ENCODE measurements at places on chromosomes 12 and 14.

DNA sequence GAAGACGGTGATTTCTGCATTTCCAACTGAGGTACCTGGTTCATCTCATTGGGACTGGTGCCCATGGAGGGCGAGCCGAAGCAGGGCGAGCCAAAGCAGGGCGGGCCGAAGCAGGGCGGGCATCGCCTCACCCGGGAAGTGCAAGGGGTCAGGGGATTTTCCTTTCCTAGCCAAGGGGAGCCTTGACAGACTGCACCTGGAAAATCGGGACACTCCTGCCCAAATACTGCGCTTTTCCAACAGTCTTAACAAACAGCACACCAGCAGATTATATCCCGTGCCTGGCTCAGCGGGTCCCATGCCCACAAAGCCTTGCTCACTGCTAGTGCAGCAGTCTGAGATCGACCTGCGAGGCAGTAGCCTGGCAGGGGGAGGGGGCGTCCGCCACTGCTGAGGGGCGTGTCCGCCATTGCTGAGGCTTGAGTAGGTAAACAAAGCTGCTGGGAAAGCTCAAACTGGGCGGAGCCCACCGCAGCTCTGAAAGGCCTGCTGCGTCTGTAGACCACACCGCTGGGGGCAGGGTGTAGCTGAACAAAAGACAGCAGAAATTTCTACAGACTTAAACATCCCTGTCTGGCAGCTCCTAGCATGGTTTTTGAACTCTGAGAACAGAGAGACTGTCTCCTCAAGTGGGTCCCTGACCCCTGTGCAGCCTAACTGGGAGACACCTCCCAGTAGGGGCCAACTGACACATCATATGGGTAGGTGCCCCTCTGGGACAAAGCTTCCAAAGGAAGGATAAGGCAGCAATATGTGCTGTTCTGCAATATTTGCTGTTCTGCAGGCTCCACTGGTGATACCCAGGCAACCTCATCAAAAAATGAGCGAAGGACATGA, 77.2 kb downstream of the BAZ1A start:
- DNase-seq, result no peak

DNA sequence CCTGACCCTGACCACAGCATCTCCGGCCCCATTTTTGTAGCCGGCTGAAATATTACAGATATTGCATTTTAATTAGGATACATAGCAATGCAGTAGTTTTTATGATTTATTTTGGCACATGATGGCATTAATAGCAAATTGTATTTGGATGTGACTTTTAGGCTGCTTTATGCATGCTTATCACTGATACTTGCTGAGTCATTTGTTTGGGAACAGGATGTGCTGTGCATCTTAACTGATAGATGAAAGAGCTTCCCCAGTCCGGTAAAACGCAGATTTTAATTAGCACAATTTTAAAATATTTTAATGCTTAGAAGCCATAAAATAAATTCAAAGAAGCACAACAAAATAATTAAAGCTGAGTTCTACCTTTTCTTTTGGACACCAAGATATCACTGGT, 90.7 kb downstream of the OTOGL start:
- no peak for DNase-seq

- DNase-seq, result no peak
Observed at GRCh38 chr12:12779529-12779928, 5.9 kb upstream of the APOLD1 start.

DNA sequence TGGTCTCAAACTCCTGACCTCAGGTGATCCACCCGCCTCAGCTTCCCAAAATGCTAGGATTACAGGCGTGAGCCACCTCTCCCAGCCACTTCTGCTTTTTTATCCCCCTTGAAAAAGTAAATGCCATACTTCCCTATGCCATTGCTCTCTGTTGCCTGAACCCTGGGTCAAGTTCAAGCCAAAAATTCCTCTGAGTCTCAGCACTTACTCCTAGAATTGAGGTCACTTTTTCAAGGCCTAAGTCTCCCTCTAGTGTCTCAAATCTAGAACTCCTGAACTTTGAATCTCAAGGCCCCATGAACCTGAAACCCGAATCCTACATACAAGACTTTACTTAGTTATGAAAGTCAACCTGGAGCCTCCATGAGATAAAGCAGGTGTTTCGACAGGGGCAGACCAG, 1.4 kb upstream of the APOBEC1 start:
- DNase-seq, result no peak

GRCh38 chr12:118055144-118055557, 5.8 kb downstream of the WSB2 start:
- no peak for DNase-seq

DNA sequence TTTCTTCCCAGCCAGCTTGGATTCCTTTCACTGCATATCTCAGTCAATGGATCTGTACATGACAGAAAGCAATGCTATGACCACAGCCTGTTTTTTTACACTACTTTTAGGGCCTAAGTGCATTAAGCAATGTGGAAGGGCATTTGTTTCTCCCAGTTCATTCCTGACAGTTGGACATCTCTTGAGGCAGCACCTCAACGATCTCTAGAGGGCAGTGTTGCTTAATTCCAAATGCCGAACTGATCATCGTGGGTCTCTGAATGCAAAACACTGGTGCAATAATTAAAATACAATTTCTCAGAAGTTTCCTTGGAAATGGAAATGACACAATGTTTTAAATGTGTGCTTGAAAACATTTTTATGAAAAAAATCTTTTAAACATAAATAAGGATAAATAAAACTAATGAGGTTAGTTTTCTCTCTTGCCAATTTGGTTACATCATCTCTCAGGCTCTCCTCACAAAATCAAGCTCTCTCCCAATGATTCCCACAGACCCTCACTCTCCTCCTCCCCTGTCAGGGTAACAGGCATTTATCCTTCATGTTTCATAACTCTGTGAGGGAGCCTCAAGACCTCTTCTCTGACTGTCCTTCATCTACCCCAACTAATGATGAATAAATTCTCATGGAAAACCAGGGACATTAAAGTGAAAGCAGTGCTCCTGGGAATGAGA, 192.4 kb upstream of the SLC16A7 start:
- no peak for DNase-seq

GRCh38 chr12:107736914-107737313, 24.0 kb downstream of the PRDM4 start:
- DNase-seq, result no peak

DNA sequence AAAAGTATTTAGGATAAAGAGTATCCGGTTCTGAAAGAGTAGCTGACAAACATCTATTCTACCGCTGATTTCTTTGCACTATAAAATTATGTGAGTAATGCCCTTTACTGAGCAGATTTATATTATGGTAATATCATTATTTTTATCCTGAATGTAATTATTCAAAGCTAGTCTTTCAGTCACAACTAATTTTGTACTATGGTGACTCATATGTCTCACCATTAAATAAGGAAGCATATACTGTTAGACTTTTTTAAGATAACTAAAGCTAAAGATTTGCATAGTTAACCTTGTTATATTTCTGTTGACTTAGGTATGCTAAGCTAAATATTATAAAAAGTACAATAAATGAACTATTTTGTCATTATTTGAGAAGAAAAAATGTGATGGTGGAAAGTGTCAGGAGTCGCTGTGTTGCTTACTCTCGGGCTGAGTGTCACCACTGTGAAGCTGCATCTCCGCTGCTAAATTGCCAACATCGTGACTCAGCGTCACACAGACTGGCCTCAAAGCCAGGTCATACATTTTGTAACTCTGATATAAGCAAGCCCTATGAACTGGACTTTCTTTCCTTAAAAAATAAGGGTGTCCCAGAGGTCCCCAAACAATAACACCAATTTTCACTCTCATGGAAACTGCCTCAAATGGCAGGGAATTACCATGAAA, 69.1 kb upstream of the SSTR1 start:
- no peak for DNase-seq

DNA sequence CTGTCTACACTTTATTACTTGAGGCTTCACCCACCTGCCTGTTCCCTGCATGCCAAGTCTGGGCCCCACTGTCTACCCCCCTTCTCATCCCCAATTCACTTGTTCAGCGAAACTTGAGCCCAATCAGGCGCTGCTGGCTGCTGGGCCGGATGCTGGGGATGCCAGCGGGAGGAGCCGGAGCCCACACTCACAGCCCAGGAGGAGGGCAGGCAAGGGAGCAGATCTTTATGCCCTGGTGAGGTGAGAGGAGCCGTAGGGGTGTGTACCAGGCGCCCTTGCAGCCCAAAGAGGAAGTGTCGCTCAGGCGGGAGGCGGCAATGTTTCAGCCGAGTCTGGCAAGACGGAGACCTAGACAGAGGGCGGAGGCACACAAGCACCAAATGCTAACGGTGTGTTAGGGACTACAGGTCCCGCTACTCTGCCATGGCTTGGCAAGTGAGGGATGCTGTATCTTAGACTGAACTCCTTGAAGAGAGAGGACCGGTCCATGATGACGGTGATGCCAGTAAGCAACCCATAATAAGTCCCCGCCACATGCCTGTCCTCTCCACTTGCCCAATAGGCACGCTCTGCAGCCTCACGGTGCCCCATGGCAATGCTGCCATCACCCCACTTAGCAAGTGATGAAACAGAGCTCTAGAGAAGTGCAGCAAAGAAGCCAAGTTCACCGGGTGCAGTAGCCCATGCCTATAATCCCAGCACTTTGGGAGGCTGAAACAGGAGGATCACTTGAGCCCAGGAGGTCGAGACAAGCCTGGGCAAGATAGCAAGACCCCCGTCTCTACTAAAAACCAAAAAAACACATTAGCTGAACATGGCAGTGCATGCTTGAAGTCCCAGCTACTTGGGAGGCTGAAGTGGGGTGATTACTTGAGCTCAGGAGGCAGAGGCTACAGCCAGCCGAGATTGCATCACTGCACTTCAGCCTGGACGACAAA, 41.6 kb downstream of the LRRC74A start:
- DNase-seq, result peak; percentile 81

GRCh38 chr12:75658901-75659823, 147.8 kb upstream of the KRR1 start:
- DNase-seq, result no peak

DNA sequence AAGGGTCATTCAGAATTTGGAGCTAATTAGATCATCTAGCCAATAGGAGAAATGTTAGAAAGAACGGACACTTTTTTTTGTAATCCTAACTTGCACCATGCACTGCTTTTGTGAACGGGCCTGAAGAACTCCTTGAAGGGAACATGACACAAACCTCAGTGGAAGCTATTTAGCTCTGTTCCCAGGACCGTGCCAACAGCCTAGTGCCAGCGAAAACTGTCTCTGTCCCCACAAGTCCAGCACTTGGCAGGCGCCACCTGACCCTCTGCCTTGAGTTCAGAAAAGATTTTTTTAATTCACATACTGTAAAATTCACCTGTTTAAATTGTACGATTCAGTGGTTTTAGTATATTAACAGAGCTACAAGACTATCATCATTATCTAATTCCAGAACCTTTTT, 31.3 kb upstream of the KCNA5 start:
- DNase-seq, result no peak

- no peak for DNase-seq
Observed at GRCh38 chr12:12166751-12167150, 96.0 kb downstream of the BCL2L14 start.

GRCh38 chr14:67429510-67430205, 17.7 kb upstream of the PLEK2 start:
- no peak for DNase-seq

- DNase-seq, result no peak
Observed at GRCh38 chr12:75289753-75290152, 40.4 kb downstream of the CAPS2 start.

- DNase-seq, result no peak
Observed at GRCh38 chr12:50061946-50062686, 4.7 kb downstream of the ASIC1 start.

DNA sequence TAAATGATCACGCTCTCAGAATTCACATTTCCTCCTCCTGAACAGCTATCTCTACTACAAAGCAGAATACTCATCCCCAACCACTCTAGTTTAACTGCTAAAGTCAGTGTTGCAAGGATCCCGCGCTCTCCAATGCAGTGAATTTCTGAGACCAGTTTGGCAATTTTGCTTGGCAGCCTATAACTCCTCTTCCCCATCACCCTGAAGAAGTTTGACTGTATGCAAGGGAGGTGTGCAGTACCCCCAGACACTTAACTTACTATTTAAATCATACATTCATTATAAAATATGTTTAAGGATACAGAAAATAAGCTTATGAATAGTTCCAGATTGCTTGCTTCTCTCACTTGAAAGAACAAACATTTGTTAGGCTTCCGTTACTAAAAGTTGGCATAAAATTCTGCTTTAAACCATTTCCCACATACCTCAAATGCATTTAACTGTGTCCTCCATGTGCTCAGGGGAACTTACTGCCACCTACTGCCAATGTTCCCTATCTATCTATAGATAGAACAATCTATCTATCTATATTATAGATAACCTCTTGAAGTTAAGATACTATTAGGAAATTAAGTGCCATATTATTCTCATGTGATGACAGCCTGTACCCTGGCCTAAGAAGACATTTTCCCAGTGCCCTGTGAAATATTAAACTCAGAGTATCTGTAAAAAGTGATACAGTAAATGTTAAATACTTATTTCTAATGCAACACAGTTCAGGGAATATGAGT, 2.4 kb downstream of the LGR5 start:
- no peak for DNase-seq

- no peak for DNase-seq
Observed at GRCh38 chr12:116896411-116896924, 14.3 kb upstream of the FBXW8 start.

GRCh38 chr14:75323571-75323970, 44.9 kb downstream of the FOS start:
- DNase-seq, result no peak

GRCh38 chr14:99143126-99143525, 128.9 kb downstream of the BCL11B start:
- DNase-seq, result no peak

DNA sequence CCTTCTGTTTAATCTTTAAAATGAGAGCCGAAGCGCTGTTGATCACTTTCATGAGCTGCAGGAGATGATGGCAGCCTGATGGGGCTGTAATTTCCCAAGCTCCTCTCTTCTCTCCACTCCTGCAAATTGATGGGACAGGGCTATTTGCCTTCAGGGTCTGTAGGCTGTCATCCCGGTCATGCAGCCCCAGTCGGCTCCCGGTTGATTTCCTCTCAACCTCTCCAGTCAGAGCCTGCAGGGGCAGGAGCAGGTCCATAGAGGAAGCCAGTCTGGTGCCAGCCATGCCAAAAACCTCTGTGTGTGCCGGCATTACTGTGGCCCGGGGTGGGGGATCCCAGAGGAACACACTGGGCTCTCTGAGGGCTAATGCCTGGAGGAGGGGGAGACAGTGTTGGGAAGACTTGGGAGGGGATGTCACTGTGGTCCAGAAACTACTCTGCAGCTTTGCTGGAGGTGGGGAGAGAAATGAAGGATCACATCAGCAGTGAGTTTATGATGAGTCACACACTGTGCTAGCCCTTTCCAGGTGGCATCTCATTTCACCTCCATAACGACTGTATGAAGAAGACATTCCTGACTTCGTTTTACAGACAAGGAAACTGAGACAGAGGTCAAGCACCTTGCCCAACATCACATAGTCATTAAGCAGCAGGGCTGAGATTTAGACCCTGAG, 46.5 kb upstream of the PRIMA1 start:
- DNase-seq, result no peak
